GOT3 (cell line): ENCODE measurements at places on chromosomes 7 and 10.

DNA sequence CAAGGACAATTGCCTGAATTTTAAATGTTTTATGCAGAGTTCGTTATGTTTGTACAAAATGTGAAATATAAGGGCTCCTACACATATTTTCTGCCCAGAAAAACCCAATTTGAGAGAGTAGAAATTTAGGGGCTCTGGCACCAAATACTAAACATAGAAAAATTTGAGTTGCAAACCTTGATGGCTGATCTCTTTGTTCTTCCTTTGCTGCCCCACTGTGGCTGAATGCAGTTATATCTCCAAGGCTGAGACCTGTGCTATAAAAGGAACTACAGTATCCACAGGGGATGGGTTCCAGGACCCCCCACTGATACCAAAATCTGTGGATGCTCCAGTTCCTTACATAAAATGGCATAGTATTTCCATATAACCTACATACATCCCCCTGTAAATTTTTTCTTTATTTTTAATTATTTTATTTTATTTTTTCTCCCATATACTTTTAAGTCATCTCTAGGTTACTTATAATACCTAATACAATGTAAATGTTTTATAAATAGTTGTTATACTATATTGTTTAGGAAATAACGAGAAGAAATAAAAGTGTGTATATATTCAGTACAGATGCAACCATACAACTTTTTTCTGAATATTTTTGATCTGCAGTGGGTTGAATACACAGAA lies 22.5 kb downstream of the CFAP43 start:
- no peak for DNase-seq

GRCh38 chr10:24331457-24331856 lies 122.5 kb downstream of the KIAA1217 start:
- no peak for DNase-seq

GRCh38 chr10:60206735-60207134 lies 182.9 kb downstream of the ANK3 start:
- no peak for DNase-seq

GRCh38 chr7:31333291-31333690 lies 7.2 kb downstream of the NEUROD6 start:
- DNase-seq: no peak

DNA sequence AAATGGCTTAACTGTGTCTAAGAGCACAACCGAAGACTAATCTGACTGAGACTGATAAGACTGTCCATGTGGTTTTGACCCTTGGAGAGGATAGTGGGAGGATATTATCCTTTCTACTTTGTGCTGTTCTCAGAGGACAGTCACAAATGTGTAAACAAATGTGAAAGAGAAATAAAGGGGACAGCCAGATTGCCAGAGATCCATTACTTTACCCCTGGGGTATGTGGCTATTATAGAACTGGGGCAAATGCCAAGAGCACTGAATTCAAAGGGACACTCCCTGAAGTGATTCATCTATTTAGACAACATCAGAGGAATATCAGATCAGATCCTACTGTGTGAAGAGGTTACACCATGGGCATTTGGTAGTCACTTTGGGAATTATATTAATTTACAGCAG lies 154.7 kb downstream of the RNLS start:
- no peak for DNase-seq

DNA sequence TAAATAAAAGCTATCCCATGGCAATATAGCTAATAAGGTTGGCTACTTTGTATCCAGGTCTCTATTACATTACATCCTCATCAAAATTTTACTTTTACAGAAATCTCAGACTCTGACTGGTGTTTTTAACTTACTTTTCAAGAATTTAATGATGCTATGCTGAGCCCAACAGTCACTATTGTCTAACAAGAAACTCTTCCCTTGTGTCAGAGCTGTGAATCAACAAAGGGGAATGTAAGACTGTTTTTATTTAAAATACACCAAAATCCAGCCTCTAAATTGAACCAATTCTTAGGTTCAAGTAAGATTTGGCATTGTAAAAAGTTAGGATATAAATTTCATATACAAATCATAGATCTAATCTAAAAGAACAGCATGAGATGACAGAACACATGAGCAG lies 7.0 kb downstream of the RTKN2 start:
- DNase-seq: no peak
